HCT116 (cell line): ENCODE measurements at places on chromosomes 1 and 21. TPM values are rescaled to one million over a fixed set of nuclear protein-coding genes. Genes with fewer than 3 reads are reported as not detected.

- H3K4me3 ChIP-seq: no peak overlapping the region
- no peaks in the 10 kb centered on the region for H3K36me3 ChIP-seq
- no peak for DNase-seq
- no peaks in the 10 kb centered on the region for H3K4me1 ChIP-seq
- no peak overlapping the region for H3K27ac ChIP-seq
These were observed 239.9 kb upstream of the IRF2BP2 start for GRCh38 chr1:234849832-234850231.

DNA sequence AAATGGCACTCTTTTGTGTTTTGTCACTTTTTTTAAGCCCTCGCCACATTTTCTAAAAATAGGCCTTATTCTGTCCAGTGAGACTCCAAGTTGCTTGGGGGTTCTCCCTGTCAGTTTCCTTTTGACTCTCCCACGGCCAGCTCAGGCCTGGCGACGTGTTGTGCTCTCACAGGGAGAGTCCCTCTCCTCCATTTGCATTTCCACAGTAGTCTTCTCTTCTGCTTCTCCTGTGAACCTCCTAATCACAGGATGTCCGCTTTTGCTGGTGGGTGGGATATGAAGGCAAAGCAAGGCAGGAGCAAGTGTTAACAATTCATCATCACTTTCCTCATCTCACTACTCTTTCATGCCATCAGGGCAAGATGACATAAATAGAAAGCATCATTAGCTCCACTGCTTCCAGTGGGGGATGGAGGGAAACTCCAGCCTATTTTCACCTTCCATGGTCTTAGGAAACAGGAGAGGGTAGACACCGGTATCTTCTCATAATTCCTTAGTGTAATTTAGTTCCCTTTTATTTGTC, 99.8 kb downstream of the INTS7 start:
- H3K36me3 ChIP-seq: no peaks in the 10 kb centered on the region
- no peaks in the 10 kb centered on the region for H3K27me3 ChIP-seq
- no peak overlapping the region for H3K4me3 ChIP-seq
- DNase-seq: no peak
- no peaks in the 10 kb centered on the region for H3K4me1 ChIP-seq

- H3K36me3 ChIP-seq: no peaks in the 10 kb centered on the region
- H3K4me3 ChIP-seq: no peak overlapping the region
- DNase-seq: no peak
- H3K27ac ChIP-seq: no peak overlapping the region
These were observed 30.5 kb downstream of the TNFSF18 start for GRCh38 chr1:173020138-173020750.

Gene TDRD10
- total RNA-seq: not detected

Gene RAD54L
- 28.9 TPM for total RNA-seq

GRCh38 chr1:213680677-213681325, 307.0 kb upstream of the PROX1 start:
- no peak overlapping the region for H3K4me3 ChIP-seq
- H3K4me1 ChIP-seq: no peaks in the 10 kb centered on the region
- H3K36me3 ChIP-seq: no peaks in the 10 kb centered on the region
- no peak overlapping the region for H3K27ac ChIP-seq
- H3K27me3 ChIP-seq: peaks cover 18% of the 10 kb centered on the region; the same call in 1 of the 2 replicates

- H3K36me3 ChIP-seq: no peaks in the 10 kb centered on the region
- H3K27me3 ChIP-seq: no peaks in the 10 kb centered on the region
- DNase-seq: no peak
These were observed 177.3 kb downstream of the KCTD3 start for GRCh38 chr1:215744419-215744818.

- H3K27ac ChIP-seq: no peak overlapping the region
- no peak overlapping the region for H3K4me3 ChIP-seq
- no peaks in the 10 kb centered on the region for H3K4me1 ChIP-seq
- H3K27me3 ChIP-seq: peaks cover 26% of the 10 kb centered on the region
These were observed 395.9 kb downstream of the KIF26B start for GRCh38 chr1:245550720-245551043.

GRCh38 chr1:239814306-239814881, 277.3 kb upstream of the FMN2 start:
- H3K36me3 ChIP-seq: no peaks in the 10 kb centered on the region
- H3K4me1 ChIP-seq: no peaks in the 10 kb centered on the region
- H3K4me3 ChIP-seq: no peak overlapping the region
- no peak overlapping the region for H3K27ac ChIP-seq

GRCh38 chr1:192224846-192225245, 66.6 kb downstream of the RGS18 start:
- no peak overlapping the region for H3K27ac ChIP-seq
- H3K27me3 ChIP-seq: no peaks in the 10 kb centered on the region

- no peak overlapping the region for H3K4me3 ChIP-seq
- no peak overlapping the region for H3K27ac ChIP-seq
- no peaks in the 10 kb centered on the region for H3K36me3 ChIP-seq
These were observed 1.2 kb upstream of the KCNE1 start for GRCh38 chr21:34513129-34513675.

GRCh38 chr1:107480548-107481415, 339.9 kb downstream of the NTNG1 start:
- no peaks in the 10 kb centered on the region for H3K4me1 ChIP-seq
- H3K36me3 ChIP-seq: no peaks in the 10 kb centered on the region
- no peak overlapping the region for H3K27ac ChIP-seq
- H3K4me3 ChIP-seq: no peak overlapping the region

Gene PLA2G2D
- total RNA-seq: not detected

Gene PGBD5
- 0.27 TPM for total RNA-seq

GRCh38 chr21:38861989-38862683, 56.4 kb downstream of the ETS2 start:
- no peaks in the 10 kb centered on the region for H3K27me3 ChIP-seq
- no peaks in the 10 kb centered on the region for H3K36me3 ChIP-seq
- no peak for DNase-seq
- H3K4me3 ChIP-seq: no peak overlapping the region
- H3K4me1 ChIP-seq: no peaks in the 10 kb centered on the region

GRCh38 chr1:32316903-32317277, 19.1 kb downstream of the MARCKSL1 start:
- no peaks in the 10 kb centered on the region for H3K36me3 ChIP-seq
- H3K4me3 ChIP-seq: no peak overlapping the region
- no peak for DNase-seq
- H3K4me1 ChIP-seq: no peaks in the 10 kb centered on the region; the same call in 1 of the 2 replicates
- no peaks in the 10 kb centered on the region for H3K27me3 ChIP-seq

Gene DNAH14
- 33.2 TPM for total RNA-seq

Gene RIPK4
- 9.9 TPM for total RNA-seq

- no peaks in the 10 kb centered on the region for H3K4me1 ChIP-seq
- H3K27me3 ChIP-seq: no peaks in the 10 kb centered on the region
- DNase-seq: no peak
- no peak overlapping the region for H3K27ac ChIP-seq
These were observed 64.8 kb upstream of the IGSF5 start for GRCh38 chr21:39680216-39680615.

DNA sequence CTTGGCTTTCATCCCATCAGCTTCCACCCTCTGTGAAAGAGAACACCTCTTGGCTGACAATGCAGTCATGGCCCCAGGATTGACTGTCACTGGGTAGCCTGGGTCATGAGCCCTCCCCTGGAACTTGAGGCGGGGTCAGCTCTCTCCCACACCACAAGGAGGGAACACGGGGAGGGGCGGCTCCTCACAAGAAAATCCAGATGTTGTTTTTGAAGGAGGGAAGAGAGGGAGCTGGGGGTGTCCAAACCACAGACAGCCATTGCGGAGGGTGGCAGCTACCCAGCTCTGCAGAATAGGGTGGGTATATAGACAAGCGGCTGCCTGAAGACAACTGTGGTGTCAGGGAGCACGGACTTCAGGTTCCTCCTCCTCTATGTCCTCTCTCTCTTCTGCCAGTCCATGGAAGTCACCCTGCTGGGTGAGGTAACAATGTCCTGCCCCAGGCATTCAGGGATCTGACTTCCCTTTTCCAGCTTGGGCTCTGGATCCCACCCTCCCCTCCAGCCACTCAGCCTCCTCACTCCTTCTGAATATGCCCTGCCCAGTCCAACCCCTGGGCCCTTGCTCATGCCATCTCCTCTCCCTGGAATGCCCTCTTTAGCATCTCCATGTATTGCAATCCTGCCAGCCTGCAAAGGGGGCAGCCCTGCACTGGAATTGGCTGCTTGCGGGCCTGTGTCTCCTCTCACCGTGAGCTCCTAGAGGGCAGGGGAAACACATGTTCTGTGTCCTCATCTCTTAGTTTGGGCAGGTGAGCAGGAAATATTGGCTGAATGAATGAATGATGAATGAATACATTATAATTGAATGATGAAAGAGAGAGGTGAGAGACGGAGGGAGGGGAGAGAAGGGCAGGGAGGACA, 60.9 kb upstream of the RUNX3 start:
- DNase-seq: no peak
- H3K4me3 ChIP-seq: no peak overlapping the region
- H3K36me3 ChIP-seq: no peaks in the 10 kb centered on the region
- no peaks in the 10 kb centered on the region for H3K4me1 ChIP-seq
- no peaks in the 10 kb centered on the region for H3K27me3 ChIP-seq

Gene INKA2
- 4.0 TPM for total RNA-seq

- no peak overlapping the region for H3K27ac ChIP-seq
- DNase-seq: no peak
- H3K27me3 ChIP-seq: no peaks in the 10 kb centered on the region
- H3K4me3 ChIP-seq: no peak overlapping the region
- H3K36me3 ChIP-seq: no peaks in the 10 kb centered on the region
These were observed 3.1 kb upstream of the EDARADD start for GRCh38 chr1:236391008-236391407.

Gene FGR
- not detected for total RNA-seq

DNA sequence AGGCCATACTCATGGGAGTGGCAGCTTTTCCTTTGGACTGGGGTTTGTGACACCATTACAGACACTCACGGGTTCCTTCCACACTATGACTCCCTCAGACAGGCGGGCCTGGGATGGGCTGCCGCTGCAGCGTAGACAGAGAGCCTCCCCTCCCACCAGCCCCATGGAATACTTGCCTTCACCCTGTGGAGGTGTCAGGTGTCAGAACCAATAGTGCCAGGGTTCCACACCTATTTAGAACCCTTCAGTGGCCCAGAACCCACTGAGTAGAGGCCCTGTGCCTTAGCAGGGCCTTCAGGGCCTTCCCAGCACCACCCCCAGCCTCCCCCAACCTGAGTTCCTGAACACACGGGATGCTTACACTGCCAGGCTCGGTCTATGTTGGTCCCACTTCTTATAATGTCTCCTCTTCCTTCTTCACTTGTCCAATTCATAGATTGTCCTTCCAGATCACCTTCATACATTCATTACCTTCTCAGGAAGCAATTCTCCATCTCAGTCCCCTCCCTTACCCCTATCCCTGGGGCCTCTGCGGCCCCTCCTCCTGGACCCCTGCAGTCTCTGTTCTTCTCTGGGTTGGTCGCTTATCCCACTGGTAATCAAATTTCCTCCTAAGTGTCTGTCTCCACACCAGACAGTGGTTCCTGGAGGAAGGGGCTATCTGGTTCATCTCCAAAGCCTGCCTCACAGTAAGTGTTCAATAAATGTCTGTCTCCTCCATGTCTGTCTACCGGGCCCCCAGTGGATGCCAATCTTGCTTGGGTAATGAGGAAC, 1.4 kb upstream of the RHBG start:
- peaks cover 17% of the 10 kb centered on the region for H3K4me1 ChIP-seq
- H3K36me3 ChIP-seq: no peaks in the 10 kb centered on the region
- DNase-seq: no peak

DNA sequence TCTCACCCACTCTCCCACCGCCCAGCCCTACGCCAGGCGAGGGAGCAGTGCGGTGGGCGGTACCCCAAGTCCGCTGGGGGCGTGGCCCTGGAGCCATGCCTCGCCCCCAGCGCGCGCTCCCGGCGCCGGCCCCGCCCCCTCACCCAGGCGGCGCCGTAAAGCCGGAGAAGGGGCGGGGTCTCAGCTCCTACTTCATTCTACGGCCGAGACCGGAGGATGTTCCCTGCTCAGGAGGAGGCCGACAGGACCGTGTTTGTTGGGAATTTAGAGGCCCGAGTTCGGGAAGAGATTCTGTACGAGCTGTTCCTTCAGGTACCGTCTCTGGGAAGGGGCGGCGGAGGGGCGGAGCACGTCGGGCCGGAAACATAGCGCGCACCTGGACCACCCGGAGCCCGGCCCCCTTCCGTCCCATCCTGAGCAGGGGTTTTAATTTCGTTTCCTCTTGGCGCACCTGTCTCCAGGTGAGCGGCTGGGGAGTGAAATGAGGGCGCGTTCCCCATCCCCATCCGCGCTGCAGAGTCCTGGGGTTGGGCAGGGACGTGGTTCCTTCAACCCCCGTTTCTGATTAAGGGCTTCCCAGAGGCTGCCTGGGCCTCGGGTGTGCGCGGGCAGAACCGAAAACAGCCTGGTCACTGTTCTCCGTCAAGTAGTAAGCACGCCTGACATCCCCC, at the start of gene RBM11:
TSS of gene RBM11 (plus strand) at position 187 of the 671 bp plus-strand sequence. CDS start at position 217, 30 bp downstream.
- H3K27me3 ChIP-seq: no peaks in the 10 kb centered on the region
- DNase-seq: no peak
- no peak within 1 kb of the TSS for H3K4me3 ChIP-seq
- no peaks in the 10 kb centered on the region for H3K36me3 ChIP-seq
- H3K4me1 ChIP-seq: no peaks in the 10 kb centered on the region
- no peak within 1 kb of the TSS for H3K27ac ChIP-seq

DNA sequence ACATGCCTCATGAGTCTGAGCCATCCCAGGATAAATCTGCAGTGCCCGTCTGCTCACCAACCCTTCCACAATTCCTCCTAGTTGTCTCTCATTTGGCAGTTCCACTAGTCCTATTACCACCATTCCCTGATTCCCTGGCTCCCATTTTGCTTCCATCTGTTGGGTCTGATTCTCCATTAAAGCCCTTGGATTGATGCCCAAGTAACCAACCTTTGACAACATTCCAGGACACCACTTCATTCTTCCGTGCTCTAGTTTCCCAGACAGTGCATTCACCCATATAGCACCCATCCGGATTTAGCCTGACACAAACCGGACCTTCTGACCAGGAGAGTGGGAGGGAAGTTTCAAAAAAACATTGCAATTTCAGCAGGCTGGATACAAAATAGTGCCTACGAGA, 189.4 kb upstream of the PALMD start:
- no peak for DNase-seq
- H3K36me3 ChIP-seq: no peaks in the 10 kb centered on the region
- H3K27ac ChIP-seq: no peak overlapping the region
- no peaks in the 10 kb centered on the region for H3K27me3 ChIP-seq
- H3K4me1 ChIP-seq: no peaks in the 10 kb centered on the region

- no peaks in the 10 kb centered on the region for H3K36me3 ChIP-seq
- no peak overlapping the region for H3K27ac ChIP-seq
- no peak overlapping the region for H3K4me3 ChIP-seq
These were observed 28.3 kb downstream of the CDCP2 start for GRCh38 chr1:54124472-54124871.
